Trophoblast cell (in vitro differentiated cells and primary cell): ENCODE measurements at places on chromosomes 11 and 22.

GRCh38 chr22:25955323-25955722 lies 213.3 kb downstream of the MYO18B start:
- H3K36me3 ChIP-seq = no peaks in the 10 kb centered on the region
- no peak overlapping the region for H3K4me3 ChIP-seq
- peaks cover 8% of the 10 kb centered on the region for H3K4me1 ChIP-seq
- no peak overlapping the region for H3K27ac ChIP-seq
- H3K27me3 ChIP-seq = no peaks in the 10 kb centered on the region
- no peak for DNase-seq

- peaks cover 4% of the 10 kb centered on the region for H3K4me1 ChIP-seq
- no peaks in the 10 kb centered on the region for H3K27me3 ChIP-seq
- peak; percentile 41 for DNase-seq
- peak overlapping the region; percentile 38 for H3K4me3 ChIP-seq
Measured at GRCh38 chr11:45771193-45771565, 33.8 kb upstream of the SLC35C1 start.

- peak within 1 kb of the TSS; percentile 75 for H3K4me3 ChIP-seq
- peak within 1 kb of the TSS; percentile 4 for H3K27ac ChIP-seq
- no peaks in the 10 kb centered on the region for H3K27me3 ChIP-seq
- no peaks in the 10 kb centered on the region for H3K4me1 ChIP-seq
- no peaks in the 10 kb centered on the region for H3K36me3 ChIP-seq
Measured at GRCh38 chr11:74988541-74989259, at the start of gene NEU3. Gene NEU3 (plus strand): TSS chr11:74988933. CDS start chr11:74989061, 128 bp downstream.

DNA sequence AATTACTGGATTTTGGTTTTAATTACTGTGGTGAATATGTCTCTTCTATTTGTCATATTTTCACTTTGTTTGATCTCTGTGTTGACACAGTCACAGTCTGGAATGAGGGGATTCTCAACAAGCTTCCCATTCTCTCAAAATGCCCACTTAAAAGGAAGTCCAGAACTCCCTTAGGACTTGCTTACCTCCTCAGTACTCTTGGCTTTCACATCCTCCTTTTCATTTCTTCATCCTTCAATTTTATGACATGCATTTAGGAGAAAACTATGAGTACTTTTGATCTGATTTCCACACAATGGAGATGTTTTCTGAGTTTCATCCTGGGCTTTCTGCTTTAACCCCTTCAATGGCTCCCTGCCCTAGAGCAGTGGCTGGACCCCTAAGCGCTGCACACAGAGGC lies 49.3 kb upstream of the FLI1 start:
- H3K27ac ChIP-seq = no peak overlapping the region
- H3K27me3 ChIP-seq = no peaks in the 10 kb centered on the region
- H3K36me3 ChIP-seq = no peaks in the 10 kb centered on the region

DNA sequence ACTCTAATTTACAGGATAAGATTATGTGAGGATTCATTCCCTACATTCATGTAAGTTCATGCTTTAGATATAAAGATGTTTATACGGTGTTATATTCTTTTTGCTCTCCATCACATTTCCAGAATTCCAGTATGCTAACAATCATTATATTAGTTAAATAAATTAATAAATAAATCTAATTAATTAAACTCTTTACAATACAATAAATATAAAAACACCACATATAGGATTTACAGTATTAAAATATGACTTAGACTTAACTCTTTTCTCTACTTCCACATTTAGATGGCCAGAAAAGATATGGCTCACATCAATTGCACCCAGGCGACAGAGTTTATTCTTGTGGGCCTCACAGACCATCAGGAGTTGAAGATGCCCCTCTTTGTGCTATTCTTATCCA lies at the start of gene OR8U1:
OR8U1 (plus strand) TSS at position 301 of the 400 bp plus-strand sequence; CDS start at position 301, 0 bp downstream.
- no peaks in the 10 kb centered on the region for H3K36me3 ChIP-seq
- no peaks in the 10 kb centered on the region for H3K4me1 ChIP-seq
- no peak for DNase-seq
- no peak within 1 kb of the TSS for H3K4me3 ChIP-seq
- H3K27ac ChIP-seq = no peak within 1 kb of the TSS

GRCh38 chr11:29435421-29435820 lies 581.4 kb downstream of the KCNA4 start:
- no peak for DNase-seq
- H3K27me3 ChIP-seq = no peaks in the 10 kb centered on the region
- no peak overlapping the region for H3K27ac ChIP-seq

DNA sequence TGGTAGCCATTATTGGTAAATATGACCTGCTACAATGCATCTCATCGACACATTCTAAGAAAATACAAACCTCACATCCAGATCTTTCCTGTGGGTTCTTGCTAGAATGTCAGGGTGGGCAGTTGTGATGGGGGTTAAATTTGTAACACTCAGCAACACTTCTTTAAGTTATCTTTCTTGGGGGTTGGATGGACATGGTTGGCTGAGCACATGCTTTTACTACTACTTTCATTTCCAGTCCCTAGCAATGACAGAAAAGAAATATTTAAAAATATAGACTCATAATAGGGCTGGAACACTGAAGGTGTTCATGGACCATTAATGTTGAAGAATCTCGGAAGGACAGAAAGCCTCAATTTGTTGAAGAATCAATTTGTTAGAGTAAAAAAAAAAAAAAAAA lies 57.6 kb downstream of the APOL3 start:
- H3K27ac ChIP-seq = no peak overlapping the region
- no peak overlapping the region for H3K4me3 ChIP-seq
- H3K4me1 ChIP-seq = no peaks in the 10 kb centered on the region
- no peak for DNase-seq
- no peaks in the 10 kb centered on the region for H3K36me3 ChIP-seq

DNA sequence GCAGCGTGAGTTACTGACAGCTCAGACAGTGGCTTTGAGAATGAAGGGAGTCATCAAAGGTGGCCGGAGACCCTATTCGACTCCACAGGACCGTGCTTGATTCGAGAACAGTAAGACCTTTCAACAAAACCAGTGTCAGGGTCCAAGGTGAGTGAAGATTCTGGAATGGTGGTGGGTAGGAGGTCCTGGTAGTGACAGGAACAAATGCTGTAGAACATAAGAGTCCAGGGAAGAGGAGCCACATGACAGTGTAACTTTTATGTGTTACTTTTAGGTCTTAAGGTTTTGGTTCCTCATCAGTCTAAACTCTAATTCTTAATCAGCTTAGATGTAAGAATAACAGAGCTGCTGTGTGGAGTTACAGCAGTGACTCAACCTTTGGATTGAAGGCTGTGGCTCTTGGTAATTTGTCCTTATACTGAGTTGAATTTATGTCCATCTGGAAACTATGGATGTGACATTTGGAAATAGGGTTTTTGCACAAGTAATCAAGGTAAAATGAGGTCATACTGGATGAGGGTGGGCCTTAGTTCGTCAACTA lies 1.8 kb downstream of the TBC1D22A start:
- no peak for DNase-seq
- no peak overlapping the region for H3K27ac ChIP-seq
- H3K4me1 ChIP-seq = peaks cover 3% of the 10 kb centered on the region
- H3K36me3 ChIP-seq = peaks cover 2% of the 10 kb centered on the region
- no peak overlapping the region for H3K4me3 ChIP-seq

DNA sequence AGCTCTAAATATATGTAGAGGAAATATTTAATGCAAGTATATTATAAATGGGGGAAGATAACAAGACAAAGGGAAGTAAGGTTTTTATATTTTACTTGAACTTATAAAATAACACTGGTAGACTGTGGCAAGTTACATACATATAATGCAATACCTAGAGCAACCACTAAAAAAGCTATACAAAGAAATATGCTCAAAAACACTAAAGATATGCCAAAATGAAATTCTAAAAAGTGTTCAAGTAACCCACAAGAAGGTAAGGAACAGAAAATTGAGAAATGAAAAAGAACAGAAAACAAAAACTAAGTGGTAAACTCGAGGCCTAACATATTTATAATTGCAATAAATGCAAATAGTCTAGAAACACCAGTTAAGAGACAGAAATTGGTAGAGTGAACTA lies 32.5 kb downstream of the BTG4 start:
- no peak overlapping the region for H3K4me3 ChIP-seq
- no peak for DNase-seq
- no peaks in the 10 kb centered on the region for H3K36me3 ChIP-seq
- no peaks in the 10 kb centered on the region for H3K27me3 ChIP-seq

DNA sequence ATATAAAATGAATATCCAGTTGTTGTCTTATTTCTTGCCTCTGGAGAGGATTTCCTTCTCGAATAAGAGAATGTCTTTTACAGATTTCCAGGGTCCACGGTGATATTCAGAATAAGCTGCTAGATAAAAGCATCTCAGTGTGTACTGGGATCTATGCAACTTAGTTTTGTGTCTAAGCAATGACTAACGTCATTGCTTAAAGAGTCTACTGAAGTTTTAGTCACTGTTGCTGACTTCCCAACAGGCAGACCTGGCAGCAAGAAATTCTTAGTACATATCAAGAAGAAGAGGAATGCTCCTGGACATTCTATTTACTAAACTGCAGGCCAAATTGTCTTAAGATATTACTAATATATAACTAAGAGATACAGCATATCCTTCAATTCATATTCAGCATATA lies 70.3 kb downstream of the SOX6 start:
- no peaks in the 10 kb centered on the region for H3K27me3 ChIP-seq
- H3K27ac ChIP-seq = no peak overlapping the region
- no peaks in the 10 kb centered on the region for H3K4me1 ChIP-seq
- H3K4me3 ChIP-seq = no peak overlapping the region
- no peak for DNase-seq
- no peaks in the 10 kb centered on the region for H3K36me3 ChIP-seq

GRCh38 chr11:62728171-62728988 lies at the start of gene TTC9C:
Gene TTC9C (plus strand): TSS chr11:62728486. CDS start chr11:62728849, 363 bp downstream.
- peak within 1 kb of the TSS; percentile 85 for H3K4me3 ChIP-seq
- DNase-seq = peak; percentile 86
- peaks cover 10% of the 10 kb centered on the region for H3K36me3 ChIP-seq
- peak within 1 kb of the TSS; percentile 99 for H3K27ac ChIP-seq
- peaks cover 4% of the 10 kb centered on the region for H3K4me1 ChIP-seq

DNA sequence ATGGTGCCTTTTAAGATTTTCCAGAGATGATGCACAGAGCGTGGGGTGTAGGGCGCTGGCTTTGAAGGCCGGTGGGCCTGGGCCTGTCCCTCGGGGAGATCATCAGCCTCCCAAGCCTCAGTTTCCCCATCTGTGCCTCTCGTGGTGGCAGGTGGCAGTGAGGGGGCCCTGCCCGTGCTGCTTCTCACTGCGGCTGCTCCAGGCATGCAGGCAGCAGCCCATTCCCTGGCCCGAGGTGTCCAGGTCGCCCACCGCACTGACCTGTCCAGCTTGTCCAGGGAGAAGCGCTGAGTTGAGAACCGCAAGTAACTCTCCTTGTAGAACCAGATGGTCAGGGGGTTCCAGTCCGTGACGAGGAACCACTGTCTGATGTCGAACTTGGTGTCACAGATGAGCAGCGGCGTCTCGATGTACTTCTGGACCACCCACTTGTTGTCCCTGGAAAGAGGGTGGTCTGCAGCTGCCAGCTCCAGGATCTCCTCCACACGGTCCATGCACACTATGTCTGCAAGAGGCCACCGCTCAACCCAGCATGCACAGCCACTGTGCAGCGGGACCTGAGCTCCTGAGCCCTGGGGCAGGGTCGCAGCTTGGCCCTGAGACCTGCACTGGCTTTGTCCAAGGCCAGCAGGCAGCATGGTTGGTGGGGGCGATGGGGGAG lies 20.5 kb upstream of the IL17REL start:
- no peak for DNase-seq
- no peak overlapping the region for H3K27ac ChIP-seq
- peaks cover 3% of the 10 kb centered on the region for H3K27me3 ChIP-seq
- no peaks in the 10 kb centered on the region for H3K4me1 ChIP-seq
- H3K36me3 ChIP-seq = no peaks in the 10 kb centered on the region
